Activated CD4-positive, alpha-beta T cell treated with anti-CD3 and anti-CD28 coated beads, Interleukin-2, amount 50 U/mL, for 4 hours (primary cell): ENCODE measurements at places on chromosomes 6 and 20.

DNA sequence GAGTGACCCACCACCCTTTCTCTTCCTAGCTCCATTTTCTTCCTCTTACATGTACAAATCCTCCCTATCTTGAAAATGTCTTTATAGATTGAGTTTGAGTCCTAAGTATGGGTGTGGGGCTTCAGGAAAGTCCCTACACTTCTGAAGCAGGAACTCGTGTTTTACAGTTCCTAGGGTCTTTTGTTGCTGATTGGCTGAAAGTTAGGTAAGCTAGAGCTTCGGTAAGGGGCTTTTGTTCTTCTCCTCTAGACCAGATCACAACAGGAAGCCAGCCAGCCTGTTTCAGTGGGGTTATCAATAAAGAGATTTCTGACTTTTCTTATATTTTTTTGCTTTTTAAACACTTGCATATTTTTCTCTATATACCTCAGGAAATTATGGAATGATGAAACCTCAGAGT lies 51.3 kb downstream of the CNR1 start:
- no peak for DNase-seq

- DNase-seq: no peak
Measured at GRCh38 chr20:48787861-48788375, 39.9 kb downstream of the PREX1 start.

DNA sequence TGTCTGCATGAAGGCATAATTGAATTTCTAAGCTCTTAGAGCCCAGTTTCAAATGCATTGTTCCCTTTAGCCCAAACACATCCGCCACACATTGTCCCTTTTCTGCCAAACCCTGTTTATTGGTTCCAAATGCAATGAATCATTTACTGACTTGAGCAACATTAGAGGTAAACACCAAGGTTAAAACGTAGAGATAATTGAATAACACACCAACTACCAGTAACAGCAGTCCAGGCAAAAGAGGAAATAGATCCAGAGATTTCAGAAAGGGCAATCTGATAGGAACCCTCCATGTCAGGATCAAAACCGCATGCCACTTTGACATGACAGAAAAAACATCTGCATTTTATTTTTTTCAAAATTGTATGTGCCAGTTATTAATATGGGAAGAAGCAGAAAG lies 114.8 kb downstream of the PKHD1 start:
- no peak for DNase-seq

GRCh38 chr6:138769102-138769676 lies 4.4 kb upstream of the CCDC28A start:
- DNase-seq: no peak

- no peak for DNase-seq
Measured at GRCh38 chr6:18360188-18360587, 27.0 kb upstream of the RNF144B start.

- DNase-seq: no peak
Measured at GRCh38 chr20:25044660-25045342, 13.1 kb downstream of the ACSS1 start.
